ENCODE measurements at places on chromosomes 6 and 20. TPM values are rescaled to one million over a fixed set of nuclear protein-coding genes. Genes with fewer than 3 reads are reported as not detected.

MUCL3 gene
- total RNA-seq = 5.3 TPM

- no peak for DNase-seq
These were observed 3.8 kb upstream of the SIRPB1 start for GRCh38 chr20:1623501-1624205.

- no peak for DNase-seq
These were observed 115.4 kb downstream of the ZFP64 start for GRCh38 chr20:52076164-52076563.

- DNase-seq = no peak
These were observed 7.3 kb upstream of the LBP start for GRCh38 chr20:38338849-38339520.

NOP56 gene
- 84.9 TPM for total RNA-seq

Measured in lower lobe of right lung (tissue), 2 donors.